Activated T-helper 1 cell treated with anti-CD3 and anti-CD28 coated beads, Interleukin-12 subunit alpha, Interleukin-12 subunit beta, Interleukin-2, Interleukin-4 antibody, amounts not matched to agents 30 ng/mL and 10 ng/mL and 1 ng/mL, durations not matched to agents 14 hours and 24 hours and 36 hours (primary cell): ENCODE measurements at places on chromosomes 2 and 18.
A peak's percentile ranks its signal among the peaks of the same experiment; 100 is the strongest.

DNA sequence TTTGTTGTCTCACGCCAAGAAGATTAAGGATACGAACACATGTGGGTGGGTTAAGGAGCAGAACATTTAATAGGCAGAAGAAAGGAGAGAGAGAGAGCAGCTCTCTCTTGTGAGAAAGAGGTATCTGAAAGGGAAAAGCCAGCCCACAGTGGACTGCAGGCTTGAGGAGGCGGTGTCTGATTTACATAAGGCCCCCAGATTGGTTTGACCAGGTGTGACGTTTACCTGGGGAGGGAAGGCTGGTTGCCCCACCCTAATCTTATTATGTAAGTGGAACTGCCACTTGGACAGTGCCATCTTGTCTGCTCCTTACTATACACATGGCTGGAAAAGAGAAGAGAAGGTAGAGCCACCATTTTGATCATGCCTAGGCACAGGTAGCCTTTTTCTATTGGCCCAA, 189.2 kb downstream of the NCK2 start:
- peak overlapping the region; percentile 14 for H3K27ac ChIP-seq
- peaks cover 18% of the 10 kb centered on the region for H3K4me1 ChIP-seq
- DNase-seq = no peak

GRCh38 chr2:163008642-163009041, 170.1 kb upstream of the KCNH7 start:
- no peaks in the 10 kb centered on the region for H3K4me1 ChIP-seq
- no peaks in the 10 kb centered on the region for H3K36me3 ChIP-seq
- H3K4me3 ChIP-seq = no peak overlapping the region
- H3K27me3 ChIP-seq = no peaks in the 10 kb centered on the region

DNA sequence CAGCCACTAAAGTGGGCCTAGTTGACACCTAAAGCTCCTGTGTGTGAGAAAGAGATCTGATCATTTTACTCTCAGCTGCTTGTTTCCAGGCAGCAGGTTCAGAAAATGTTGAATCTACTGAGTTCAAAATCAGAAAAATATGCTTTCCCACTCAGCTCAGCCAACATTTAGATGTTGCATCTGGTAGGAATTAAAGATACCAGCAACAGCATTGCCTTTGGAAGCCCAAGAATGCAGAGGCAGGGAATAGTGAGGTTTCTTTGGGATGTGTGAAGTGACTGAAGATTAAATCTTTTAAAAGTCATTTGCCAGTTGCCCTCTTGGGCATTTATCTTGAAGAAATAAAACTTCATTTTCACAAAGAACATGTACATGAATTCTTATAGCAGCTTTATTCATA, 33.9 kb upstream of the DOCK10 start:
- no peak overlapping the region for H3K27ac ChIP-seq
- peaks cover 11% of the 10 kb centered on the region for H3K27me3 ChIP-seq

GRCh38 chr2:146068051-146068450, 1548.1 kb upstream of the ZEB2 start:
- H3K27me3 ChIP-seq = no peaks in the 10 kb centered on the region
- no peaks in the 10 kb centered on the region for H3K36me3 ChIP-seq
- no peak for DNase-seq
- no peak overlapping the region for H3K27ac ChIP-seq
- H3K4me1 ChIP-seq = no peaks in the 10 kb centered on the region

DNA sequence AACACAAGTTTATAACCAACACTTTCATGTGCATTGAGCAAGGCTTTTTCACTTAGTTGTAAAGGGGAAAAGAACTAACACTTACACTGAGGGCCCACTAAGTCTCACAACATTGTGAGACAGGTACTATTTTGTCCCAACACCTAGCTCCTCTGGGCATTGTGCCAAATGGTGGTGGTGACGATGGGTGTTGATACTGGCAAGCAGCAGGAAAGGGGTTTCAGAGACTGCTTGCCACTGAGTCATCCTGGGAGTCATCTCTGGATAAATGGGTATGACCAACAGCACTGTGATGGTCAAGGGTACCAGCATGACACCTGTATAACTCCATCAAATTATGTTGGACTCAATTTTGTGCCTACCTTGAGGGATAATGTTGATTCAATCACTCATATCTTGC, 138.8 kb upstream of the ITGA6 start:
- no peaks in the 10 kb centered on the region for H3K36me3 ChIP-seq
- no peak overlapping the region for H3K4me3 ChIP-seq
- H3K27me3 ChIP-seq = peaks cover 5% of the 10 kb centered on the region
- no peak overlapping the region for H3K27ac ChIP-seq
- DNase-seq = no peak
- H3K4me1 ChIP-seq = peaks cover 12% of the 10 kb centered on the region

DNA sequence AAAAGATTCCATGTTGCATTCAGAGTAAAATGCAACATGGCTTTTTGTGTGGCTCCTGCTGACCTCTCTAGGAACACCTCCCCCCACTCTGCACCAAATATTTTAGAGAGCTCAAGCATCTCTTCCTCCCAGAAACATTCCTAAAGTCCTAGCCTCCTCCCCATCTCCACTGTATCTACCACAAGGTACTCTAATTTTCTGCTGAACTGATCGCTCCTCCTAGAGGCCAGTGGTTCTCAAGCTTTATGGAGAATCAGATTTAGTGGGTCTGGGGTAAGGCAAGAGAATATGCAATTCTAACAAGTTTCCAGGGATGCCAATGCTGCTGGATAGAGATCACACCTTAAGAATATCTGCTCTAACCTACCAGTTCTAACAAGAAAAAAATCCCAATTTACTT, 89.5 kb upstream of the HNRNPA3 start:
- H3K27me3 ChIP-seq = peaks cover 10% of the 10 kb centered on the region
- no peaks in the 10 kb centered on the region for H3K4me1 ChIP-seq
- H3K36me3 ChIP-seq = no peaks in the 10 kb centered on the region
- no peak for DNase-seq

DNA sequence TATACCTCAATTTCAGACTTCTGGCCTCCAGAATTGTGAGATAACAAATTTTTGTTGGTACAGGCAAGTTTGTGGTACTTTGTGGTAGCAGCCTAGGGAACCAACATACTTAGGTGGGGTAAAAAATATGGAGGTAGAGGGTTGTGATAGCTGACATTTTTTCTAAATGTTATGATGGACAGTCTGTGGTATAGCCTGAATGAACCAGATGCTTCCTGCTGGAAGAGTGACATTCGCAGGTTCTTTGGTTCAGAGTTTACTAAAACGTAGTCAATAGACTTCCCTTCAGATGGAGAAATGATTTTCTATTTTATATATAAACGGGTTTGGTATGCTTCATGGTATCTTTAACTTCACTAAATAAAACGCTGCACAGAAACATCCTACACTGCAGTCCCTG, 42.8 kb downstream of the PMAIP1 start:
- H3K27ac ChIP-seq = no peak overlapping the region
- DNase-seq = no peak

DNA sequence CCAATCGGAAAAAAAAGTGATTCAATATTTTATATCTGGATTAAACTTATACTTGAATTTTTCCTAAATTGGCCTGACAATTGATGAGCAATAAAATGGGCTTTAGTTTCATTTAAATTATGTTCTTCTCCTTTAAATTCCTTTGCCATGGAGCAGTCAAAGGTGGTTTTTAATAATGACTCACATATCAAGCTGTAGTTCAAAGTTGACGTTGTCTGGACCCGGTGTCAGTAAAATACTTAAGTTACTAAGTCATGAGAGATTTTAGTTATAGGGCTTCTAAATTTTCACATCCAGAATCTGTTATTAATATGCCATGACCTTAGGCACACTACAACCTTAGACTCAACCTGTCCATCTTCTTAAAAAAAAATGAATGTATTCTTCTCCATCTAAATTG, 62.5 kb downstream of the CDH2 start:
- H3K27me3 ChIP-seq = no peaks in the 10 kb centered on the region
- H3K4me1 ChIP-seq = no peaks in the 10 kb centered on the region
- H3K27ac ChIP-seq = no peak overlapping the region

- peak overlapping the region; percentile 88 for H3K4me3 ChIP-seq
- H3K27me3 ChIP-seq = peaks cover 6% of the 10 kb centered on the region
- peaks cover under 1% of the 10 kb centered on the region for H3K36me3 ChIP-seq
Measured at GRCh38 chr2:20649976-20650375, 922 bp downstream of the HS1BP3 start.
